ENCODE measurements at places on chromosomes 1 and 21.
A peak's percentile ranks its signal among the peaks of the same experiment; 100 is the strongest.

- no peak for DNase-seq
Measured at GRCh38 chr1:239870194-239870593, 221.5 kb upstream of the FMN2 start.

GRCh38 chr1:53946252-53947171 lies at the start of gene LRRC42:
TSS of gene LRRC42 (plus strand) at chr1:53946350. CDS start at chr1:53952000, 5,650 bp downstream.
- DNase-seq = no peak

DNA sequence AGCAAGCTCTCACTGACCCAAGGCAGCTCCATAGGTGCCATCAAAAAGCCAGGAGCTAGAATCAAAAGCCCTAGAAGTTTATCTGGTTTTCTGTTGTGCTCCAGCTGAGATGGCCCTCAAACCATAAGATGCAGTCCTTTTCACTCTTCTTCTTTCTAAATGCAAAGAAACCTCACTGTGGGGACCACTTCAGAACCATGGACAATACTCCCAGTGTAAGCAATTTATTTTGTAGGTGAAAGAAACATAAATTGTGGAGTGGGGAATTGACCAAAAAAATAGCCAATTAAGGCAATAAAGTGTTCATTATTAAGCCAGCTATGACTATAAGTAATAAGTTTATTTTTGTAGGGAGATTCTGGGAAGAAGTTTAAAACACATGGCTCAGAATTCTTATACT lies 1399.9 kb downstream of the PLA2G4A start:
- DNase-seq = no peak

DNA sequence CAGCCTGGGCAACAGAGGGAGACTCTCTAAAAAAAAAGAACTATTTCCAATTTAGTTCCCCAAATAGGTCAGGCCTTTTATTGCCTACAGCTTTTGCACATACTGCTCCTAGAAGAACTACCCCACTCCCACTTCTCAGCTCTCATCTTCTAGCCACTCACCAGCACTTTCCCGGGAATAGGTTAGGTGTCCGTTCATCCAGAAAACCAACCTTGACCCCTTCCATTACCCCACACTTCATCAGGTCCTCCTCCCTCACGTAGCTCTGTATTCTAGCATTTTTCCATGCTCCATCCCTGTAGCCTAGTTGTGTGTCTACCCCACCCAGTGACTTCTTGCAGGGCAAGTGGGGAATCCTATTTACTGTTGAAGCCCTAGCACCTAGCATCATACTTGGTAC lies 42.6 kb downstream of the C8B start:
- no peak for DNase-seq

DNA sequence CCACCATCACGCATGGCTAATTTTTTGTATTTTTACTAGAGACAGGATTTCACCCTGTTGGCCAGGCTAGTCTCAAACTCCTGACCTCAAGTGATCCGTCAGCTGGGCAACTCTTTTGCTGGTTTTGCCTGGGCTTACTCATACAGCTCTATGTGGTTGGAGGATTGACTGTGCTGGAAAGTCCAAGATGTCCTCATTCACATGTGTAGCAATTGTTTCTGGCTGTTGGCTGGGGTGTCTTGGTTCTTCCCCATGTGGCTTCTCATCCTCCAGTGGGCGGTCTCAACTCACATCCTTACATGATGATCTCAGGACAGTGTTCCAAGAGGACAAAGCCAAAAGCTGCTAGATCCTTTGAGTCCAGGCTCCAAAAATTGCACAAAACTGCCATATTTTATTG lies 53.3 kb downstream of the TEX35 start:
- DNase-seq = no peak

DNA sequence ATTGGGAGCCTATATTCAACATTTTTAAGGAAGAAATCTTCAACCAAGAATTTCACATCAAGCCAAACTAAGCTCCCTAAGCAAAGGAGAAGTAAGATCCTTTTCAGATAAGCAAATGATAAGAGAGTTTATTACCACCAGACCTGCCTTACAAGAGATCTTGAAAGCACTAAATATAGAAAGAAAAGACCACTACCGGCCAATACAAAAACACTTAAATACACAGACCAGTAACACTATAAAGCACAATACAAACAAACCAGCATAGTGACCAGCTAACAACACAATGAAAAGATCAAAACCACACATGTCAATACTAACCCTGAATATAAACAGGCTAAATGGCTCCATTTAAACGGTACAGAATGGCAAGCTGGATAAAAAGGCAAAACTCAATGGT lies 165.4 kb downstream of the MRPL39 start:
- DNase-seq = peak; percentile 51

DNA sequence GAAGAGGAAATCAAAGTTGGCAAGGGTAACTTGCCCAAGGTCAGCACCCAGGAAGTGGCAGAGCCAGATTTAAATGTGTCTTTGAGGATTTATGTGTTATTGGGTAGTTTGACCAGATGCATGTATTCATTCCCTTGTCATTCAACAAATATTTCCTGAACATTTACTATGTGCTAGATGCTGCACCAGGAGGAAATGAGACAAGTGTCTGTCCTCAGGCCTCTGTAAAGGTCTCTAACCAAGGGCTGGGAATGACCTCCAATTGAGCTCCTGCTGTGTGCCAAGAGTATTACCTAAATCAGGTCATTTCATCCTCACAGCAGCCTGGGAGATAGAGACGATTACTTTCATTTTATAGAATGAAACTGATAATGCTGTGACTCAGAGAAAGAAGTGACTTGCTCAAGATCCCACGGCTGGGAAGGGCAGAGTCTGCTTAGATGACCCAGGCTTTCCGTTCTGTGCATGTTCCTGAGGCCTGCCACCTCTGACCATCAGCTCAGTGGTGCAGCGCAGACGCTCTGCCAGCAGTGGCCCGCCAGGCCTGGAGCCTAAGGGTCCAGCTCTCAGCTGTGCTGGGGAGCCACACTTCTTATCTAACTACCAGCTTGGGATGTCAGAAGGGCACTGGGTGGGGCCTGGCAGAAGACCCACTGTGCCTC lies 3.5 kb upstream of the TTC22 start:
- DNase-seq = no peak

DNA sequence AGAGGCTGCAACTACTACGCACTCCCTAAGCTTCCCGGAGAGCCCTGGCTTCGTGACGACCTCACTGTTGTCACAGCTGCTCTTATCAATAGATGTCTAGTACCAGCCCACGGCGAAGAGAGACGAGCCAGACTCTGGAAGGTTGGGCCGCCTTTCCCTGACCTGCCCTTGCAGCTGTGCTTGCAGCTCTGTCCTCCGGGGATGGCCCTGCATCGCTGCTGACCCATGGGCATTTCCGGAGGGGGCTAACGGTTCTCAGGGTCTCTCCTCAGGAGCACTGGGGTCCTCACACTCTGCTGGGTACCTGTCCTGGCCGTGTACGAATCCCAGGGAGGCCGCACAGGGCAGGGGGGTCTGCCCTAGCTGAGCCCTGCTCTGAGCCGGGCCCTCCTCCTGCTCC lies 93.8 kb upstream of the COL6A1 start:
- no peak for DNase-seq

- peak; percentile 4 for DNase-seq
Measured at GRCh38 chr1:84847253-84848250, 45.5 kb downstream of the LPAR3 start.

GRCh38 chr1:244735876-244736561 lies 83.1 kb downstream of the DESI2 start:
- no peak for DNase-seq

GRCh38 chr1:78491451-78492071 lies 787 bp downstream of the PTGFR start:
- no peak for DNase-seq

GRCh38 chr21:28252928-28253327 lies 739.7 kb downstream of the LTN1 start:
- no peak for DNase-seq

DNA sequence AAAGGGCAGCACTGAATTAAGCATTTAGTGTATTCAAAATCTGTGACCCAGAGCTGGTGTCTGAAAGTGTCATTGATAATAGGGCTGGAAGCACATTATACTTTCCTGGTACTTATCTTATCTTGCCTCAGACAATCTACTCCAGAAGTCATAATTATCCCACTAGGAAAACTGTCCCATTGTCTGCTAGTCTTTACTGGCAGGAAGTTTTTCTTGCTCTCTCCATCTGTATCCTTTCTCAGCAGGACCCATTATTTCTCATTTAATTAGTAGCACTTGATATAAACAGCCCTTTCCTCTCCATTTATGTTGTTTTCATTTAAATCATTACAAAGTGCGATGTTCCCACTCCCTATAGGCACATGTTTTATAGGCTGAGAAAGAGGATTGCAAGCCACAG lies 36.5 kb upstream of the BARHL2 start:
- no peak for DNase-seq

DNA sequence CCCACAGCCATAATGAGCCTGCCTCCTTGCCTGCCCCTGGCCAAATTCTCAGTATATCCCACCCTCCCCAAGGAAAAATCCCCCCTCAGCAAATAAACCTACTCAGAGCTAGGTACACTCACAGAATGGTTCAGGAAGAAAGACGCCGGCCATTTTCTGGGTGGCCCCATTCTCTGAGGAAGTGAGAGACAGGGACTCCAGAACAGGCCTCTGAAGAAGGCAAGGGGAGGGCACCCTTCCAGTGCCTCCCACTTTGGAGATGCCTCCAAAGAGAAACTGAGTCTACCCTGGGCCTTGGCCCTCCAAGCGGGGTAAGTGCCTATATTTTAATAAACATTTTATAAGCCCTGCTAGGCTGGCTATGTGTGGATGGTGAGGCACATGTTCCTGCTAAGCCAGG lies 2.3 kb downstream of the PACC1 start:
- DNase-seq = no peak

DNA sequence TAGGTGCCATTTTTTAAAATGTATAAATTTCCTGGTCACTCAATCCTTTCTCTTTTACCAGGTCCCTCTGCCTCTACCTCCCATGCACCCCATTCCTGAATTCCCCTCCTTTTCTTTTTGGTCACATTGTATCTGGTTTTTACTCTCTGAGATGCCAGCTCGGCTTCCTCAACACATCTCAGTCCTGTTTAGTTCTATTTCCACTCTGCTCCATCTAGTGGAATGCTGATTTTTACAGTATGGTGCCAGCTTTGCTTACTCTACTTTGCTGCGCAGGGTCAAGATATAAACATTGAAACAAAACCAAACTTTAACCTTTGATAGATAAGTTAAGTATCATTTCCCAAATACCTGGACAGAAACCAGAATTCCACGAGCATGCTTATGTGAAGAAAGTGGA lies 96.0 kb downstream of the ESRRG start:
- no peak for DNase-seq

DNA sequence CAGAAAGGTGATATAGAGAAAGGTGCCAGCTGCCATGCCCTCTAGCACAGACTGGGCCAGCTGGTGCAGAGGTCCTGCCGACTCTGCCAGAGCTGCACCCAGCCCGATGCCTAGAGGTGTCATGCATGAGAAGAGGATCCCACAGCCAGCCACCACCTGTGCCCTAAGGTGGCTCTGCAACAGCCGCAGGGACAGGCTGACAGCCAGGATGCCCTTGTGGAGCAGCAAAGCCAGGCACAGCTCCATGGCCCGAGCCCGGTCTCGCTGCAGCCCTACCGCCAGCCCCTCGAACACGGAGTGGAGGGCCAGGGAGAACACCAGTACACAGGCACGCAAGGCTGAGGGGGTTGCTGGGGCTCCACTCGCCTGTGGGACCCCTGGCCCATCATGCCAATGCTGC lies 1.8 kb upstream of the CRTC2 start:
- no peak for DNase-seq

GRCh38 chr1:216961516-216961915 lies 238.3 kb upstream of the ESRRG start:
- no peak for DNase-seq

DNA sequence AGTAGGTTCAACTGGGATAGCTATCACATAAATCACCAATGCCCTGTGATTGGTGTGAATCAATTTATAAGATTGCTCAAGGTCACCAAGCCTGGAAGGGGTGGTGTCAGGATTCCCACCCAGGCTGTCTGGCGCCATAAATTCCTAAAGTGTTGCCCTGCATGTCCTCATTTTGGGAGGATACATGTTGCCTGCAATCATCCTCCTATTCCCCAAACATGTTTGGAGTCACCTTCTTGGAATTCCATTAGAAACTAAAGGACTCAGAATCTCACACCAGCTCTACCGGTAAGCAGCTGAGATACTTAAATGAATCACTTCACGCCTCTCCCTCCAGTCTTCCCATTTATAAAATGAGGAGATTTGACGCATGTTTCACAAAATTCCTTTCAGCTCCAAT lies 54.1 kb upstream of the SLC45A1 start:
- no peak for DNase-seq

DNA sequence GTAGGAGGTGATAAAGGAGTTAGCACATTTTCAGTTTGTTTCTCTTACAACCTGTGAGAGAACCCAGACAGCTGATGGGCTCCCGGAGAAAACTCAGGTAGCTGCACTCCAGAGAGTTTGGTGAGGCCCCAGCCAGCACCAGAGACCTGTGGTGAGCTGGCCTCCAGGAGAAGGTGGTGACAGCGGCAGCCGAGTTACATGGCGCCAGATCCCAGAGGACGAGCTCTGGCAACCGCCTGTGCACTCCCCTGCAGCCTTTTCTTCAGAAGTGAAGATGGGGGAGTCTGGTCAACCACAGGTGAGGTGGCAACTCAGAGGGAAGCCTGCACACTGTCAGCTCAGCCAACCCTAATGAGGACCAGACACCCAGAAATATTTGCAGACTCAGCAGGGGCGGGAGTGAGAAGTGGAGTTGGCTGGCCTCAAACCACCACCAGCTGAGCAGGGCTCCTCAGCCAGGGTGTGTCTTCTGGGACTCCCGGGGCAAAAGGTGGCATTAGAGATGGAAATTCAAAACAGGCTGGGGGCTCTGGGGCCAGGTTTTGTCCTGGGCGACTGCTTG lies 209.7 kb downstream of the SETD4 start:
- DNase-seq = no peak
